Natural killer cell treated with Interleukin-12 subunit alpha and Interleukin-12 subunit beta and Interleukin-15 and Interleukin-18, amount 100 ng/mL, for 72 hours (primary cell): ENCODE measurements at places on chromosomes 1 and 21. TPM values are rescaled to one million over a fixed set of nuclear protein-coding genes. Genes with fewer than 3 reads are reported as not detected.

- no peak for DNase-seq
These were observed 62.6 kb downstream of the COP1 start for GRCh38 chr1:176144526-176144925.

The KRTAP7-1 gene
- total RNA-seq, result not detected

DNA sequence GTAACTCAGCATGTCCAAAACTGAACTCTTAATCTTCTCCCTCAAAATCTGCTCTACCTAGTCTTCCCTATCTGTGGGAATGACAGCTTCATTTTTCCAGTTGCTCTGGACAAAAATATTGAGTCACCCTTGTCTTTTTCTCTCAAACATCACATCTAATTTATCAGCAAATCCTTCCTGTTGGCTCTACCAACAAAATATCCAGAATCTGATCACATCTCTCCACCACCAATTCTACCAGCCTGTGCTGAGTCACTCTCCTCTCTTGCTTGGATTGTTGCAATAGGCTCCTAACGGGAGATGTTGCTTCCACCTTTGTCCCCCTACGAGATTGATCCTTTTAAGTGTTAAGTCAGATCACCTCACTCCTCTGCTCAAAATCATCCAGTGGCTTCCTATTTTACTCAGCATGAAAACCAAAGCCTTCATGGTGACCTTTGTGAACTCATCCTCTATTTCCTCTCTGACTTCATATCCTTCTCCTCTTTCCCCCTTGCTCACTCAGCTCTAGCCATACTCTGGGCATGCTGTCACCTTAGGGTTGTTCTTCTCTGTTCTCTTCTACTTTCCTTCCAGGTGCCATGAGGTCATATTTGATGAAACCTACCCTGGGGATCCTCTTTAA lies 21.5 kb upstream of the SMYD2 start:
- DNase-seq, result no peak

DNA sequence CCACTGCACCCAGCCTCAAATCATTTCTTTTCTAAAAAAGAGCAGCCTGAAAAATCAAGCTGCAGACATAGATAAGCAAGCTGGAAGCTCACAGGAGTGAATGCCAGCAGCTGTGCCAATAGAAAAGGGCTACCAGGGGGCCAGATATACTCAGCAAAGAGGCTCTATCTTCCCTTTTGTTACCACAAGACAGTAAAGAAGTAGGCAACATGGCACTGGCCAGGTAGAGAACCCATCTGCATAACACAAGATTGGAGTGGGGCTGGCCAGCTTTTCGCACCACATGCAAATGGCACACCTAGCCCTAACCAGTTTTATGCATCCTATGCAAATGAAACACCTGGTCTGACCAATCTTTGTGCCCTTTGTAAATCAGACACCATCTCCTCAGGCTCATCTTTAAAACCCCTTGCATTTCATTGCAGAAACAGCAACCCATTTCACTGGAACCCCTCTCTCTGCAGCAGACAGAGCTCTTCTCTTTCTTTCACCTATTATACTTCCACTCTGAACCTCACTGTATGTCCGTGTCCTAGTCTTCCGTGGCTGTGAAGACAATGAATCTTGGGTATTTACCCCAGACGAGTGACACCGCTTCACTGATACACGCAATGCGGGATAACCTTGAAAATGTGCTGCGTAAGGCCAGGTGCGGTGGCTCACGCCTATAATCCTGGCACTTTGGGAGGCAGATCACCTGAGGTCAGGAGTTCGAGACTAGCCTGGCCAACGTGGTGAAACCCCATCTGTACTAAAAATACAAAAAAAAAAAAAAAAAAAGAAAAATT lies 15.1 kb downstream of the CASP9 start:
- DNase-seq, result no peak

DNA sequence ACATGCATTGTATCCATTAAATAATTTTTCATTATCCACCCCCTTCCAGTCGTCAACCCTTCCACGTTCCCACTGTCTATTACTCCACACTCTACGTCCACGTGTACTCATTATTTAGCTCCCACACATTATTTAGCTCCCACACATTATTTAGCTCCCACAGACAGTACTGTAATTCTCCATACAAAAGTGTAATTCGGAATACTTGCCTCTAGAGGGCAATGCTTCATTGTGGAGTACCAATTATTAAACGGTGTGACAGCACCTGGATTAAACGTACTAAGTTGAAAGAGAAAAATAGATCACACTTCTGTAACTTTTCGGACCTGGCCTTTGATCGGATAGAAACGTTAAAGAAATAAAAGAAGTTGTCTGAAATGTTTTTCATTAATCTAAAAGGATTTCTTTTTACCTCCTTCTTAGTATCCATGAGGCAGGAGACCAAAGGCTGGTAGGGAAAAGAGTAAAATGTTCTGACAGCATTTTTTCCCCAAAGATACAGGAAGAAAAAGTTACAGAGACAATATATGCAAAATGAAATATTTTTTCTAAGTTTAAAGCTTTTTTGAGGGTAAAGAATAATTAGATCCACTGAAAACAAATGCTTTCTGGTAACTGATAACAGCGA lies 99.2 kb downstream of the LHX8 start:
- no peak for DNase-seq

DNA sequence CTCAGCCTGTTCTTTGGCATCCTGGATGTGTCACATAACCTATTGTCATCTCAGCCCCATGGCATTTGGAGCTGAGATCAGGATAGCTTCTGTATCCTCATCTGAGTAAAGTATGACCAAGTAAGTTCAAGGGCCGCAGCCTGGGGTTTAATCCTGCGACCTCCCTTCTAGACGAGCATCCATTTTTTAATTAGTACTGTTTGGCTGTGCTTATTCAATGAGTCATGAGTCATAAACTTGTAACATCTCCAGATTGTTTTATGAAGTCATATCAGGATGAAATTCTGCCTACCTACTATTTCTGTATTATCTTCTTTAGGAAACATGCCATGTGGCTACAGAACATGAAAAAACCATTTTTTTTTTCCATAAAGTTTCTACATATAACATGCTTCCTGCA lies 119.1 kb downstream of the ERG start:
- DNase-seq, result no peak

DNA sequence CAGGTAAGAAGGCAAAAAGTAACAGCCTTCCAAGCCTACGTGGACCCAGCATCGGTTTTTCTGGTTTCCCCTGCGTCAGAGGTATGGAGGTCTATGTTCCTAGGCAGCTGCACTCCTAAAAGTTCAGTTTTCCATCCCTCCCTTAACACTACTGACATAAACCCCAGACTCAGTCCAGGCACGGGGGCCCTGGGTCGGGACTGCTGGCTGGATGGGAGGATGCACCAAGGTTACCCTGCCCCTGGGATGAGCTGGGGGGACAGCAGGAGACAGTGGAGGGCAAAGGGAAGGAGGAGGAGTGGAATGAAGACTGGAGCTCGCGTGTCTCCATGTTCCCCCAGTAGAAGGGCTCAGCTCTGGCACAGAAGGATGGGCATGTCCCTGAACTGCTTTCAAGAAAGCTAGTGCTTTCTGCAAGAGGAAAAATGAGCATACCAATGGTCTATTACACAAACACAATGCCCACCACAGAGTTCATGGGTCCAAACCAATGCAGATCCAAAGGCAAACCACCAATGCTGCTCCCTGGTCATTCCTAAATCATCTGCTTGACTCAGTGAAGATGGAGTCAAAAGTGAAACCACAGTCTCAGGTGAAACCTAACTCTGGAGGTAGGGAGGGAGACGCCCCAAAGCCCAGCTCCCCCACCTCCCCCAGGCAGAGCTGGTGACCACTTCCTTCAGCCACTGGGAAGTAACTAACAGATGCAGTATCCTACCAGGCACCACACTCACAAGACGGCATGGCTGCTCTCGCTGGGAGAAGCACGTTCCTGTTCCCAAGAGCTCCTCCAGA lies 54.9 kb downstream of the CD46 start:
- DNase-seq, result no peak

- DNase-seq, result no peak
These were observed 70.2 kb downstream of the DNM3 start for GRCh38 chr1:171911506-171911905.

GRCh38 chr1:115620453-115620852 lies 21.3 kb upstream of the VANGL1 start:
- no peak for DNase-seq

DNA sequence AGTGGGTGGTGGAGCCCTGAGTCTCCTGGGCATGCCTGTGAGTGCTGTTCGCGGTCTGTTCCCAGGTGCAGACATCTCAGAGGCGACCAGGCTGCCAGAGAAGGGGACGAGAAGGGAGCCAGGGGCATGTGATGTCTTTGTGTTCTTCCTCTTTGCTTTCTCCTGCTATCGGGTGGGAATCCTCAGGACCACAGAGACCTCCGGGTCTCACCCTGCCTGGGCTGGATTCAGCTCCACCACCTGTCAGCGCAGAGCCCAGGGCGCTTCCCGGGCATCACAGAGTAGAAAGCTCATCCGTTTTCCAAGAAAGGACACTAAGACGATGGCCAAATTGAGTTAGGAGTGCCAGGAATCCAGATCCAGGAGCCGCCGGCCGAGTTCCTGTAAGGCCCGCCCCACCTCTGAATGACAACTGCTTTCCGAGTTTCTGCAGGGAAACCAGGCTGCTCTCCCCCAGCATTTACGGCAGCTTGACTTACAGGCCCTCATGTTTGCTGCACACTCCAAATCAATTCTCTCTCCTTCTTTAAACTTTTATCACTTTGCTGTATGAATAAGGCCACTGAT lies 130.8 kb downstream of the CAMTA1 start:
- no peak for DNase-seq

The SEC22B gene
- 29.7 TPM for total RNA-seq

DNA sequence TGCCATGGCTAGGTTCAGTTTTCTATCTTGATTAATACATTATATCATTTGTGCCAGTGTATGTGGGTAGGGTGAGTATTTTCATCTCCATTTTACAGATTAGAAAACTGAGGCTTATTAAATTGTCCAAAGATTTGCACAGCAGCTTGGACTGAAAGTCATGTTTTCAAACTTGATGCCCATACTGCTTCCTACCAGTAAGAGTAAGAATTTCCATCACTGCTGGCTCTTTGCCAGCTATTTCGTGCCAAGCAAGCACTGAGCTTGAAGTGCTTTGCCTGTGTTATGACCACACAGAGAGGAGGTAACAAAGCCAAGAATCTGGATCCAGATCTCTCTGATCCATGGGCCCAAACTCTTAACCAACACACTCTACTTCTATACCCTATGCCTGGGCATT lies 295.0 kb downstream of the VAV3 start:
- DNase-seq, result no peak

GRCh38 chr1:236103646-236104218 lies 38.6 kb upstream of the GPR137B start:
- no peak for DNase-seq

GRCh38 chr1:65357291-65357960 lies 48.1 kb downstream of the DNAJC6 start:
- no peak for DNase-seq

The GFI1 gene
- 35.4 TPM for total RNA-seq

GRCh38 chr1:208251911-208252835 lies 8.0 kb upstream of the PLXNA2 start:
- no peak for DNase-seq

DNA sequence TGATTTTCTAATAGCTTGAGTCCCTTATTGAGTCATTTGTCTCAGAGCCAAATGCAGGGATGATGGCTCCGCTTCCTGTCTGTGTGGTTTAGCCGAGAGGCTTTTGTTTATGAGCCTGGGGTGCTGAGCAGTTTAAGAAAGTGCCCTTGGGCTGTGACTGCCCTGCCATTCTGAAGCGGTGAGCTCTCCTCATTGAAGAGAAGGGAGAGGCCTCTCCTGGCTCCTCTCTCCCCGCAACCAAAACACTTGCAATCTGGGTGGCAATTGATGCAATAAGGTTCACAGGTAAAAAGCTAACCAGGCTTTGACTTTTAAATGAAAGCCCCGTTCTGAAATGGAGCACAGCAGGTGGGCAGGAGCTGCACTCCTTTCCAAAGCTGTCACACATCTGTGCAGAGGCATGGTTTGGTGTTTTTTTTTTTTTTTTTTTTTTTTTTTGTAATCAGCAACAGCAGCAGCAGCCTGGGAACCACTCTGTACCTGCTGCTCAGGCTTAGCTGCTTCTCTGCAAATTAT lies 403.7 kb downstream of the SIPA1L2 start:
- no peak for DNase-seq

The CHODL gene
- 0.26 TPM for total RNA-seq

GRCh38 chr1:45097944-45098343 lies 85.9 kb downstream of the UROD start:
- DNase-seq, result no peak

DNA sequence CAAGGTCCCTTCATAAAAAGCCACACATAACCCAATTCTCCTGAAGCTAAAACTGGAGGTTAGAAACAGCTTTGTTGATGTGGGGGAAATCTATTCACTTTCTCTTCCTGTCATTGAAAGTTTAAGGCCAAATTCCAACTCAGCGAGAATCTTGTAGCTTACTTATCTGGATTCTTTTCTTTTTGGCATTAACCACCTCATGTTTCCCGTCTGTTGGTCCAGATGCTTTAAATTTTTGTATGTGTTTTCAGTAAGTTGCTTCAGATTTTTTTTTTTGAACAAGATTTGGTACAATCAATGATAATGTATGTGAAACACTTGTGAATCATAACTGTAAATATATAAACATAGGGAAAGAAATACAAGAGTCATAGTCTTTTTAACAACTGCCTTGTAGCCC lies 33.7 kb upstream of the NEK7 start:
- no peak for DNase-seq

The IVNS1ABP gene
- 950 TPM for total RNA-seq

GRCh38 chr1:19043579-19044443 lies 87.3 kb upstream of the IFFO2 start:
- peak; percentile 22 for DNase-seq

DNA sequence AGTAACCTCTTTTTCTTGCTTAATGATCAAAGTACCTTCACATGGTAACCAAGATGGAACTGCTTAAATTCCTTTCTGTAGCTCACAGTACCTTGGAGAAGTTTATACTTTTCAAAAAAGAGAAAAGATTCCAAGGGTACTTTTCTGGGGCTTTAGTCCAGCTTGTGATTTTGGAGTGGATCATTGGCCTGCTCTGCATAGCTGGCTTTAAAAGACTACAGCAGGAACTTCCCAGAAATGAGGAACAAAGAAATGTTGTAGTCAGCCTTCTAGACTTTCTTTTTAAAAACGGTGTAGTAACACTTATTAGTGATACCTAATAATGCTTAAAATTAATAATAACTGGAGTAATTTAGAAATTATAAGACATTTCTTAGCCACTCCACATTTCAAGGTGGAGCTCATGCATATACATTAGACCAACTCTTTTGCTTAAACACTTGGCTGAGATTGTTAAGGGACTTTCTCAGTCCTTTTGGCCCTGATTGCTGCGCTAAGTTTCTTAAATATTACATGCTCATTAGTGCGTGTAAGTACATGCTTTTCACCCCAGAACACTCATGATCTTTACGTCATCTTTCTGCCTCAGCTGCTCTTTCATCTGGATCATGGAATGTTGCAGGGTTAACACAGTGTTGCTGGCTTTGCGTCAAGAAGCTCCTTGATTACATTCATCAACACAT lies 57.3 kb downstream of the SDCCAG8 start:
- DNase-seq, result no peak

DNA sequence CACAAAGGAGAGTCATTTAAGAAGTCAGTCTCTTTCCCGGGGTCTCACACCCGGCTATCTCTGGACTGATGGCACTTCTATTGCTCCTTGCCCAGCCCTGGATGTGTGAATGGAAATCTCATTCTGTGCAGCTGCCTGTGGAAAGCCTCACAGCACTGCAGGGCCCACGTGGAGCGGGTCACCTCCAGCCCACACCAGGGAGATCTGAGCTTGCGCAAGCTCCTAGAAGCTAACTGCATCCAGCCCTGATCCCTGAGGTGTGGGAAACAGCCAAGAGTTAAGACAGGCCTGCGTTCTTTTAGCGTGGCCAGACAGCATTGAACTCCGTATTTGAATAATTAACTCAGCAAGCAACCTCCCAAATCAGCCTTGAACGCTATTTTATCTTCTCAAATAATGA lies 150.5 kb downstream of the LRIG2 start:
- no peak for DNase-seq
